ENCODE measurements at places on chromosomes 16 and 17. TPM values are rescaled to one million over a fixed set of nuclear protein-coding genes. Genes with fewer than 3 reads are reported as not detected.
A peak's percentile ranks its signal among the peaks of the same experiment; 100 is the strongest.

DNA sequence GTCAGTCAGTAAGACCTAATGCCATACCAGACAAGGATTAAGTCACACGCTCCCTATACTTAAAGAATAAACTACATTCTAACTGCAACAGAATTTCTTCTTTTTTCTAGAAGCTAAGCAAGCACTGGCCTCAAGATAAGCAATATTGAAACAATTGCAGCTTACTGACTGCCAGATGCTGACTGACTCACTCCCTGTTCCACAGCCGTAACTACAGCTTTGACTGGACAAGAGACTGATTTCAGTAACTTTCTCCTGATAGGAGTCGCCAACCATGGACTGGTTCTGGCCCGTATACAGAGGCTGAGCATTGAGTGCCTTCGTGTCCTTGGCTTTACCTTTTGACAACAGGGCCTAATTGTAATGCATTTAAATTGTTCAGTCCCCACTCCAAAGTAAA is 67.9 kb downstream of the TRIM37 start:
- H3K4me1 ChIP-seq, result no peaks in the 10 kb centered on the region
- no peaks in the 10 kb centered on the region for H3K27me3 ChIP-seq
- no peak overlapping the region for H3K4me3 ChIP-seq
- DNase-seq, result no peak

DNA sequence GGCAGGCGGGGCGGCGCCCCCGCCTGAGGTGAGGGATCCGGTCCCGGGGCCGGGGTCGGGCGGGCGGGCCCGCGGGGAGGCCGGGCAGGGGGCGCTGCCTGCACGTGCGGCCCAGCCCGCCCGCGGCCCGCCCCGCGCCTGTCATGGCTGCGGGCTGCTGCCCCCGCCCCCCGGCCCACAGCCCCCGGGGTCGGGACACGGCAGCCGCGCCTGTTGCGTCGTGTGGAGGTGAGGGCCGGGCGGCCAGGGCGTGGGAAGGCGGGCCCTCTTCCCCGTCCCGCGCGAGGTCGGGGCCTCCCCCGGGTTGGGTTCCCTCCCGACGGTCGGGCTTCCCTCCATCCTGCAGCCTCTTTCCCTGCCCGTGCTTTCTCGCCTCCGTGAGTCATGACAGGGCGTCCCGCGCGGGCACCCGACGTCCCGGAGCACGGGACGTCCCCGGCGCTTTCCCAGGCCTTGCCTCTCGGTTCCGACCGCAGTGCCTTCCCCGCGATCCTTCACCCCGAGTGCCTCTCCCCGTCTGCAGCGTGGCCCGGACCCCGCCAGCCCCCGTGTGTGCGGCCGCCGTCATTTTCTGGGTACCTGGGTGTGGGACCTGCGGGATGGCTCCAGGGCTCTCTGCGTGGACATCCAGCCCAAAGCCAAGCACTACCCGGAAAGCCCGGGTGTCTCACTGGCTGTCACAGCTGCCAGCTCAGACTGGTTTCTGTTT is 76.7 kb downstream of the CHD9 start:
- H3K4me3 ChIP-seq, result peak overlapping the region; percentile 80
- no peaks in the 10 kb centered on the region for H3K27me3 ChIP-seq

Gene HASPIN
- total RNA-seq, result 0.68 TPM

- peaks cover 100% of the 10 kb centered on the region for H3K36me3 ChIP-seq
- DNase-seq, result no peak
- H3K27ac ChIP-seq, result no peak overlapping the region
- H3K4me1 ChIP-seq, result no peaks in the 10 kb centered on the region
- H3K27me3 ChIP-seq, result no peaks in the 10 kb centered on the region
These were observed 41.3 kb downstream of the UBN1 start for GRCh38 chr16:4888428-4889135.

GRCh38 chr16:66473654-66474519 is 46.8 kb downstream of the BEAN1 start:
- no peaks in the 10 kb centered on the region for H3K27me3 ChIP-seq
- no peaks in the 10 kb centered on the region for H3K36me3 ChIP-seq
- no peak overlapping the region for H3K27ac ChIP-seq
- H3K4me1 ChIP-seq, result peaks cover 18% of the 10 kb centered on the region

Gene BICDL2
- 19.5 TPM for total RNA-seq

- no peaks in the 10 kb centered on the region for H3K27me3 ChIP-seq
- H3K4me3 ChIP-seq, result no peak overlapping the region
- H3K27ac ChIP-seq, result no peak overlapping the region
- peaks cover 59% of the 10 kb centered on the region for H3K36me3 ChIP-seq
- no peaks in the 10 kb centered on the region for H3K4me1 ChIP-seq
These were observed 36.2 kb upstream of the RCVRN start for GRCh38 chr17:9941305-9941704.

GRCh38 chr17:68674029-68674925 is 73.1 kb upstream of the FAM20A start:
- no peak for DNase-seq
- H3K27me3 ChIP-seq, result no peaks in the 10 kb centered on the region
- no peaks in the 10 kb centered on the region for H3K36me3 ChIP-seq
- no peak overlapping the region for H3K27ac ChIP-seq

- peaks cover 44% of the 10 kb centered on the region for H3K4me1 ChIP-seq
- no peak overlapping the region for H3K27ac ChIP-seq
- H3K4me3 ChIP-seq, result no peak overlapping the region
- no peak for DNase-seq
These were observed 42.9 kb downstream of the USP10 start for GRCh38 chr16:84742641-84743092.

DNA sequence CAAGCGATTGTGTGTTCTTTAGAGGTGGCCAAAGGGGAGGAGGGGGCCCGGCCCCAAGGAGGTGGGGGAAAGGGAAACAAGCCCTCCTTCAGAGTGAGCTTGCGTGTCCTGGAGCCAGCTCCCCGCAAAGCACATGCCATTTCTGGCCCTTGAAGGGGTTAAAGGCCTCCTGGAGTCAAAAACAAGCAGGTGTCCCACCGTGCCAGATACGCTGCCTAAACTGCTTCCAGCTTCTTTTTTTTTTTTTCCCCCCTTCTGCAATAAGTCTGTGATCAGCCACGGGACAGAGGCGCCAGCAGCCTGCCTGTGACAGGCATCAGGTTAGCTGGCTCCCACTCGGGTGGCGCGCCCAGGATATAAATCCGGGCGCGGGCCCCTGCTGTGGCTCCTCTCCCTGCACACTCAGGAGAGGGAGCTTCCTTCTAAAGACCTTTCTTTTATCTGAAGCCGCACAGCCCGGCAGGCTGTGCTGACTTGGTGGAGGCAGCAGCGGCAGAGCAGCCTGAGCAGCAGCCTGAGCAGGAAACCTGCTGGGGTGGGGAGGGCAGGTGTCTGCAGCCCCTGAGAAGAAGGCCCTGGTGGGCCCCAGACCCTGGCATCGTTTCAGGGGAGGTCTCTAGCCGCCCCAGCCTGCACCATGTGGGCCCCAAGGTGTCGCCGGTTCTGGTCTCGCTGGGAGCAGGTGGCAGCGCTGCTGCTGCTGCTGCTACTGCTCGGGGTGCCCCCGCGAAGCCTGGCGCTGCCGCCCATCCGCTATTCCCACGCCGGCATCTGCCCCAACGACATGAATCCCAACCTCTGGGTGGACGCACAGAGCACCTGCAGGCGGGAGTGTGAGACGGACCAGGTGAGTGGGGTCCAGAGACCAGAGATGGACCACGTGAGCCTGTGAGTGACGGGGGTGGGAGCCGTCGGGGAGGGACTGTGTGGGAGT is at the start of gene WFIKKN2:
WFIKKN2 (plus strand) TSS at position 286 of the 934 bp plus-strand sequence; CDS start at position 638, 352 bp downstream.
- H3K27ac ChIP-seq, result no peak within 1 kb of the TSS
- DNase-seq, result no peak
- no peaks in the 10 kb centered on the region for H3K36me3 ChIP-seq
- peak within 1 kb of the TSS; percentile 31 for H3K4me3 ChIP-seq
- peaks cover 8% of the 10 kb centered on the region for H3K27me3 ChIP-seq

- H3K27me3 ChIP-seq, result no peaks in the 10 kb centered on the region
- no peaks in the 10 kb centered on the region for H3K4me1 ChIP-seq
- no peak overlapping the region for H3K4me3 ChIP-seq
- no peaks in the 10 kb centered on the region for H3K36me3 ChIP-seq
- H3K27ac ChIP-seq, result no peak overlapping the region
- no peak for DNase-seq
These were observed 227.3 kb downstream of the COPRS start for GRCh38 chr17:31631766-31632165.

DNA sequence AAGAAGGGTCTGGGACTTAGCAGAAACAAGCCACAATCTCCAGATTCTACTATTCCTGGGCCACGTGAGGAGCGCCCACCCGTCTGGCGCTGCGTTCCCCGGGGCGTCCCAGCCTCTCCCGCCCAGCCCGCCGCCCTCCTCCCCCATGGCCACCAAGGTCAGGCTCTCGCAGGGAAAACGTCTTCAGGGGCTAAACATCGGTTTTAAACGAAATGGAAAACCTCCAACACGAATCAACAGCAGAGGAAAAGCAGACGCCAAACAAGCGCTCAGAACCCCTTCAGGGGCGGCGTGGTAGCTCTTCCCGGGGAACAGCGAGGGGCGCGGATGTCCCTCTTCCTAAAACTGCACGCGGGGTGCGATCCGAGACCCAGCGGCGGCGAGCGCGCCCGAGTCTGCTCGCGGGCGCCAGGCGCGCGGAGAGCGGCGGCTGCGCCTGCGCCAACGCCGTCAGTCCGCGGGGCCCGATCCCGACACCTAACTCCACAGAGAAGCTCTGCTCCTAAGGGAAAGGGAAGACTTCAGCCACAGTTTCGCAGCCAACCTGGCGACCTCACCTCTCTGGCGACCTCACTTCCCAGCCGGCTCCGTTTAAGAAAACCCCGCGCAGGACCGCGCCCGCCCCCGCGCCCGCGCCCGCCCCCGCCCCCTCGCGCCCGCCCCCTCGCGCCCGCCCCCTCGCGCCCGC is 505 bp upstream of the COG1 start:
- H3K4me1 ChIP-seq, result peaks cover 22% of the 10 kb centered on the region
- DNase-seq, result peak; percentile 74
- H3K36me3 ChIP-seq, result peaks cover 12% of the 10 kb centered on the region
- peak overlapping the region; percentile 94 for H3K27ac ChIP-seq
- H3K4me3 ChIP-seq, result peak overlapping the region; percentile 99
- no peaks in the 10 kb centered on the region for H3K27me3 ChIP-seq

DNA sequence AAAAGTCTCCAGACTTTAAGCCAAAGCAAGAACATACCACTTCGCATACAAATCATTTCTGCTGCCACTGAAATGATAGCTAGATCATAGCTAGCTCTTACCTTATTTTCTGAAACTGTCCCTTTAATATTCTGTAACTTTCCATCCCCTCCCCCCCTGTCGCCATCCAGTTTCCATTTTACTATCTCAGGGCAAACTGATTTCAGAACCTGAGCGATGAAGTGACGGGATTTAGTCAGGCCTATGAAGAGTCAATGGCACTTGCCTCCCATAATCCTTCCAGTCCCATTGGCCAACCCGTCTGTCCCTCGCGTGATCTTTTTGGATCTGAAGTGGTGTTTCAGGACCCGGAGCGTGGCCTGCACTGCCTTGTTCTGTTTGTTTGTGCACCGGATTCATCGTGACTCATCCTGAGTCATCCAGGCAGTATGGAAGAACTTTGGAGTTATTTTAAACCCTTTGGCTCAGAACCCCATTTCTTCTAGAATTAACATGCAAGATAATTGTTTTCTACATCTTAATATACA is 199.8 kb upstream of the CHMP6 start:
- H3K36me3 ChIP-seq, result peaks cover 7% of the 10 kb centered on the region
- H3K4me1 ChIP-seq, result peaks cover 54% of the 10 kb centered on the region
- H3K27ac ChIP-seq, result no peak overlapping the region
- H3K27me3 ChIP-seq, result no peaks in the 10 kb centered on the region

Gene TBC1D3G
- total RNA-seq, result not detected

DNA sequence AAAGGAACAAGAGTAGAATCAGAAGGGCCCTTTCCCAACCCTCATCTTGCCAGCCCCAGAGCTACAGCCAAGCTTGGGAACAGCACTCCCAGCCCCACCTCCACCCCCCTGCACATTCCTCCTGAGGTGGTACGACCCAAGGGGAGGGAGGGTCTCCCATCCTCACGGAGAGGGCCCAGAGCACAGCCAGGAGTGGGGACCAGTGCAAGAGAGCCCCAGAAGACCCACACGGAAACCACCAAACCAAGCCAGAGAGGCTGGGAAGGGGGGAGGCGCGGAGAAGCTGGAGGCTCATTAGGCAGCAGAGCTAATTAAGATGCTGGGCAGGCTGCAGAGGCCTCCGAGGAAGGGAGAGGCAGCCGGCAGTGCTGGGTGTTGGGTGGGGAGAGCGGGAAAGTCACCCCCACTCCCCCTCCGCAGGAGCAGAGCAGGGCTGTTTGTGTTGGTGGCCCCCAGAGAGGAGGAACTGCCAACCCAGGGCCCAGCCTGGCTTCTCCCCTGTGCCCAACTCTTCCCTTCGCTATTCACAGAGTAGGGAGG is 2.4 kb downstream of the CACNB1 start:
- peak overlapping the region; percentile 91 for H3K4me3 ChIP-seq
- peaks cover 39% of the 10 kb centered on the region for H3K36me3 ChIP-seq
- DNase-seq, result no peak
- H3K27me3 ChIP-seq, result no peaks in the 10 kb centered on the region

GRCh38 chr16:14309906-14310305 is 238.8 kb downstream of the MRTFB start:
- no peak overlapping the region for H3K27ac ChIP-seq
- no peak overlapping the region for H3K4me3 ChIP-seq
- no peaks in the 10 kb centered on the region for H3K36me3 ChIP-seq
- no peaks in the 10 kb centered on the region for H3K27me3 ChIP-seq

DNA sequence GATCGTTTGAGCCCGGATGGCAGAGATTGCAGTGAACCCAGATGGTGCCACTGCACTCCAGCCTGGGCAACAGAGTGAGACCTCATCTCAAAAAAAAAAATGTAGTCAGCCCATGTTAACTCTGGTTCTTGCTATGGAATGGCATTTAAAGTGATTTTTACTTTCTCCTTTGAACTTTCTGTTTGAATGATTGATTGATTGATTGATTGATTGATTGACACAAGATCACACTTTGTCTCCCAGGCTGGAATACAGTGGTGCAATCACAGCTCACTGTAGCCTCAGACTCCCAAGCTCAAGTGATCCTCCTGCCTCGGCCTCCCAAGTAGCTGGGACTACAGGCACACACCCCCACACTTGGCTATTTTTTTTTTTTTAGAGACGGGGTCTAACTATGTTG is 17.0 kb downstream of the SMTNL2 start:
- H3K27ac ChIP-seq, result no peak overlapping the region
- H3K27me3 ChIP-seq, result no peaks in the 10 kb centered on the region
- peaks cover 11% of the 10 kb centered on the region for H3K4me1 ChIP-seq

DNA sequence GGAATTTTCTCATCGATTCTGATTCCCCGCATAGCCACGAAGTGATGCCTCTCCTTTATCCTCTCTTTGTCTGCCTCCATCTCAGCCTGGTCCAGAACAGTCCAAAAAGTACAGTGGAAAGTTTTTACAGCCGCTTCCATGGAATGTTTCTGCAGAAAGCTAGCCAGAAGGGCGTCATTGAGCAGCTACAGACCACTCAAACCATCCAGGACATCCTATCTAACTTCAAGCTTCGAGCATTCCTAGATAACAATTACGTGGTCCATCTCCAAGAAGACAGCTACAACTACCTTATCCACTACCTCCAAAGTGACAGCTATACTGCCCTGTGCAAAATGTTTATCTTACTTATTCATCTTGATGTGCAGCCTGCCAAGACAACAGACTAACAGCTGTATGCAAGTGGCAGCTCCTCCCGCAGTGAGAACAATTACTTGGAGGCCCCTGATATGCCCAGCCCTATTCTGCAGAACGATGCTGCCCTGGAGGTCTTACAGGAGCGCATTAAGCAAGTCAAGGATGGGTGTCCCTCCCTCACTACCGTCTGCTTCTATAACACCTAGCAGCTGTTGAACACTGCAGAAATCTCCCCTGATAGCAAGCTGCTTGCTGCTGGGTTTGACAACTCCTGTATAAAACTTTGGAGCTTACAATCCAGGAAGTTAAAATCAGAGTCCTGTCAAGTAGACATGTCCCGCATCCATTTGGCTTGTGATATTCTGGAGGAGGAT is 38.9 kb downstream of the SLFN12L start:
- H3K4me1 ChIP-seq, result peaks cover 13% of the 10 kb centered on the region
- H3K27me3 ChIP-seq, result peaks cover 57% of the 10 kb centered on the region
- no peak overlapping the region for H3K27ac ChIP-seq
- H3K36me3 ChIP-seq, result no peaks in the 10 kb centered on the region

Data from lower lobe of right lung (tissue), 2 donors.